ENCODE measurements at places on chromosomes 5 and 9. TPM values are rescaled to one million over a fixed set of nuclear protein-coding genes. Genes with fewer than 3 reads are reported as not detected.

DNA sequence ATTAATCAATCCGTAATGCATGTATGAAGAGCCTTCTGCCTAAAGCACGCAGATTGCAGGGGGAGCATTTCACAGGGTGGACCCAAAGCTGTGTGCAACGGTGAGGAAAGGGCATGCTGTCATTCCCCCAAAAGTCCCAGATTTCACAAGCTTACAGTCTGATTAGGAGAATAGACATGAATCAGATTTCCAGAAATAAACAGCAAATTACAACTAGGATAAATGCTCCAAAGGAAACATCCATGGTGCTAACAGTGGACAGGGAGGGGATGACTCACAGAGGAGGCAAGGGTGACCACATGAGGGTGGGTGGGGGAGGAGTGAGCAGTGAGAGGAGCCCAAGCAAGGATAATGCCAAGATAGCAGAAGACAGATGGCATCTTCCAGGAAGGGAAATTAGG lies 258.4 kb upstream of the TAS2R1 start:
- DNase-seq = no peak

GRCh38 chr5:143721925-143722324 lies 90.0 kb upstream of the HMHB1 start:
- DNase-seq = no peak

Gene FRMPD1
- polyA plus RNA-seq = 0.82 TPM

DNA sequence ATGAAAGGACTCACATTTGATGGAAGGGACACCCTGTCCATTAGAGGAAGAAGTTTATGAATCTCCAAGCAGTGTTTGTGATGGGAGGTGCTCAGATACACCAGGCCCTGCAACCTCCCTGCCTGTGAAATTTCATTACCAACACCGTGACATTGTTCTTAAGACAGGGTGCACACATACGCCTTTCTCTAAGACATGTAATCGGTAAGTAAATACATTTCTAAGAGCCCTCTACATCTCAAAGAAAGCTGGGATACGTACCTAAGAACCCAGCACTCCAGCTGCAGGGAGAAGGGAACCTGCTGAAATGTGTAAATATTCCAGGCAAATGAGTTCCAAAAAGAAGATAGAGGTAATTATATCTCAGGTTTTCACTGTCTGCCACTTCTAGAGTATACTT lies 125.0 kb upstream of the APC start:
- DNase-seq = no peak

DNA sequence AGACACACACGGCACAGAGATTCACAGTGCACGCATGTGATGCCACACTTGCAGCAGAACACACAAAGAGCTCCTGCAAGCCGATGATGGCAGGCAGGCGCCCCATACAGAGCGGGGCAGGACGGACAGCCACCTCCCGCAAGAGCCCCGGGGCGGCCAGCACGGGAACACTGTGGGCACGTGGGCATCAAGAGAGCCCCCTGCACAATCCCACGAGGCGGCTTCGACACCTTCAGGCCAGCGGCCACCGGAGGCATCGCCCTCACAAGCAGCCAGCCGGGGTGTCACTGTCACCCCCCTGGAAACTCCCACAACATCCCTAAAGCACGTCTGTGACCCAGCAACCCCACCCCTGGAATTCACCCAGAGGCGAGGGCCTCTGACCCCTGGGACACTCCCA lies 17.9 kb downstream of the TERT start:
- DNase-seq = no peak

GRCh38 chr5:40674661-40675235 lies 5.0 kb upstream of the PTGER4 start:
- no peak for DNase-seq

Gene NTRK2
- 101 TPM for polyA plus RNA-seq

- no peak for DNase-seq
Observed at GRCh38 chr9:121225240-121225639, 23.6 kb upstream of the RAB14 start.

DNA sequence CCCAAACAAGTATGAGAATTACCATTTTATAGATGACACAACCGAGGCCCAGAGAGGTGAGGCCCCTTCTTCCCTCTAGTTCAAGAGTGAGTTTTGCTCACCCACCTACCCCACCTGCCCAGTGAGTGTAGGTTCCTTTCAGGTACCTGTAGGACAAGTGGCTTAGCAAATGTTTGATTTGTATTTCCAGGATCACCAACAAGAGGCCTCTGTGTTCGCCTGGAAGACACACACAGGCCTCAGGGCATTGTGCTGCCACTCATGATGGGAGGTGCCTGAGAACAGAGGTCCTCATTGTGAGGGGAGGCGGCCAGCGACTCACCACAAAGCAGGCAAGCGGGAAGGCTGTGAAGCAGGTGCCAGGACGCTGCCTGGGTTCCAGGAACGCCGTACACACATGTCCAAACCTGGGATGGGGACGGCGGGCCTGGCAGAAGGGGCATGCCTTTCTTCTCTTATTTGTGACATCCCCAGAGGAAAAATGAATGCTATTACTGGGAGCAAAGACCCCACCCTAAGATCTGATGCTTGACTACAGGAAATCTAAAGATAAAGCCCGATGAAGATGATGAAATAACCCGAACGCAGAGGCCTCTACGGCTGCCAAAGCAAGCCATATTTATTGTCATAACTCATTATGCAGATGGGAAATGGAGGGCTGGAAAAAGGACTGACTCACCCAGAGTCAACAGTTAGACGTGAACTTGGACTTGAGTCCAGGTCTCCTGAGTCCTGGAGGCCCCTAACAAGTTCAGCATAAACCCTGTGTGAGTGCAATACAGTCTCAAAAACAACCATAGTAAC lies 60.2 kb upstream of the SLC25A51 start:
- DNase-seq = no peak

DNA sequence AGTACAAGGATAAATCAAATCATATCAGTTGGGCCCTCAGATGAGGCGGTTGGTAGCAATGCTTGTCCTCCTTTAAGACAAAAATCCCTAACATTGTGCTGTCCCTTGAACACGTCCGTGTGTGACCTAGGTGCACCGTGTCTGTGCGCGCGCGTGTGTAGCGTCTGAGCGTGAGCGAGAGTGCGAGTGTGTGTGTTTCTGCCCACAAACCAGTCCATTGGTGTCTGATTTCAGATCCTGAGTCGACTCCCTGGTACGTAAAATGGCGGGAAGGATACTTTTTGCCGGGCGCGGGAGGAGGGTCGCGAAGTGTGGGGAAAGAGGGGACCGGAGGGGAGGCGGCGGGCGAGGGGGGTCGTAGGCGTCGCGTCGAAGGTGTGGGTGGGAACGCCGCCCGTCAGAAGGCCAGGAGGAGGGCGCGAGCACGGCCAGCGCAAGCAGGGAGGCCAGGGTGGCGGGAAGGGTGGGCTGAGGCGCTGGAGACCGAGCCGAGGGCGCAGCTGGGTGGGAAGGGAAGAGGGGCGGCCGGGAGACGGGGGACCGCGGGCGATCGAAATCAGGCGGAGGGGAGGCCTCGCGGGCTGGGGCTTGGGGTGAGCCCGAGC lies 8.9 kb downstream of the OTP start:
- no peak for DNase-seq

Gene GRIA1
- 5.8 TPM for polyA plus RNA-seq

DNA sequence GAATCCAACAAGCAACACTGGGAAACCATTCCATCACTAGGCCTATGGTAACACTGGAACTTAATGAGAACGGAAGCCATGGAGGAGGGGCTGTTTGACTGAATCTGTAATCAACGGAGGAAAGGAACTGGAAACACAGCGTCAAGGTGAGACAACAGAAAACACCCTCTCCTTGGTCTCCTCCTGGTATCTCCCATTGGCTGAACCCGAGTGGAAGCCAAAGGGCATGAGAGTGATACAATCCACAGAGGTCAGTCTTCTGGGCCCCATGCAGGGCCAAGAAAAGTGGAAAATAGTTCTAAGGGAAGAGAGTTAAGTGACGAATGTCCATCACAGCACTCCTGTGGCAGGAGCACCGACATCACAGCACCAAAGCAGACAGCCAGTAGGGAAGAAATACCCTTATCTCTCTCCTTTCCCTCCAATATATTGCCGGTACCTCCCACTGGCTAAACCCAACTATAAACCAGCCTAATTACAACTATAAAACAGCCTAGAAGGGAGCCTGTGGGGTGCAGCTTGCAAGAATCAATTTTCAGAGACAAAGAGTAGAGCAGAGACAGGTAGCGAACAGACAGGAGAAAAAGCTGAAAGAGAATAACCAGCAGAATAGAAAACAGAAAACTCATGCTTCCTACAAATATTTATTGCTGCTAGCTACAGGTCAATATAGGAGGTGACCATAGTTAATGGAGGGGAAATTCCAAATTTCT lies 107.4 kb upstream of the IFNE start:
- DNase-seq = no peak

- DNase-seq = no peak
Observed at GRCh38 chr5:54537725-54538124, 20.2 kb downstream of the SNX18 start.

DNA sequence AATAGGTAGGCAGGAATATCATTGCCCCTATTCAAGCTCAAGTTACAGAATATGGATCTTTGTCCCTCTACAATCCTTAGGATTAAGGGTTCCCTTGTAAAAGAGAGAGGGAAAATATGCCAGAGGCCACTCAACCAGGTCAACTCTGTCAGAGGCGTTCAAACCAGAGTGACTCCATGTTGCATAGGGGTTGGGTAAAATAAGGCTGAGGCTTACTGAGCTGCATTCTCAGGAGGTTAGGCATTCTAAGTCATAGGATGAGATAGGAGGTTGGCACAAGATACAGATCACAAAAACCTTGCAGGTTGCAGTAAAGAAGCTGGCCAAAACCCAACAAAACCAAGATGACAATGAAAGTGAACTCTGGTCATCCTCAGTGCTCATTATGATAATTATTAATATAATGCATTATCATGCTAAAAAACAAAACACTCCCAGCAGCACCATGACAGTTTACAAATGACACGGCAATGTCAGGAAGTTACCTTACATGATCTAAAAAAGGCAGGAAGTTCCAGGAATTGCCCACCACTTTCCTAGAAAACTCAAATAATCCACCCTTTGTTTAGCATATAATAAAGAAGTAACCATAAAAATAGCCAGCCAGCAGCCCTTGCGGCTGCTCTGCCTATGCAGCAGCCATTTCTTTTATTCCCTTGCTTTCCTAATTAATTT lies 64.8 kb downstream of the ERP44 start:
- DNase-seq = no peak

- no peak for DNase-seq
Observed at GRCh38 chr5:57486027-57486602, 3.5 kb upstream of the ACTBL2 start.

DNA sequence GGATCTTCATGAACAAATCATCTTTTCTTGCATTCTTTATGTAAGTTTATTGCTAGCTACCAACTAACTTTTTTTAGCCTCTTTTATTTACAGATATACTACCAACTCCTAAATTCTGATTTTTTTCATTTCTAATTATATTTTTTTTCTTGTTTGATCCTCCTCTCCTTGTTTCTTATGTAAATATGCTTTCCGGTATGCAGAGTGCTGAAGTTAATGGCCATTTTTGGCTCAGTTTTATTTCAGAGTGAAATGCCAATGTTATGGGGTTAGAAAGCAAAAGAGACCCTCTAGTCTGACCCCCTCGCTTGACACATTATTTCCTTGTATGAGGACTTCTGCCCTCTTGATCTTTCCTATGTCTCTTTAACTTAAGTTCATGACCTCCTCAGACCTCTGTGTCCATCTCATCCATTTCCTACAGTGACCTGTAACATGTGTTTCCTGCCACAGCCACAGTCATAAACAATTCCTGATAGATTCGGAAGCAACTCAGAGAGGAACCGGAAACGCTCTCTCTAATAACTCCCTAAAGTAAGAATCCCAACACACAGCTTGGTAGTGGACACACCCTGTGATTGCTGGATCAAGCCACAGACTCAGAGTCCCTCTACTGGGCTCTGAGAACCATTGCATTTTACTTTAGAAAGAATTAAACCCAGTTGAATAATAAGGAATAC lies 42.9 kb upstream of the AFAP1L1 start:
- DNase-seq = peak; percentile 18

DNA sequence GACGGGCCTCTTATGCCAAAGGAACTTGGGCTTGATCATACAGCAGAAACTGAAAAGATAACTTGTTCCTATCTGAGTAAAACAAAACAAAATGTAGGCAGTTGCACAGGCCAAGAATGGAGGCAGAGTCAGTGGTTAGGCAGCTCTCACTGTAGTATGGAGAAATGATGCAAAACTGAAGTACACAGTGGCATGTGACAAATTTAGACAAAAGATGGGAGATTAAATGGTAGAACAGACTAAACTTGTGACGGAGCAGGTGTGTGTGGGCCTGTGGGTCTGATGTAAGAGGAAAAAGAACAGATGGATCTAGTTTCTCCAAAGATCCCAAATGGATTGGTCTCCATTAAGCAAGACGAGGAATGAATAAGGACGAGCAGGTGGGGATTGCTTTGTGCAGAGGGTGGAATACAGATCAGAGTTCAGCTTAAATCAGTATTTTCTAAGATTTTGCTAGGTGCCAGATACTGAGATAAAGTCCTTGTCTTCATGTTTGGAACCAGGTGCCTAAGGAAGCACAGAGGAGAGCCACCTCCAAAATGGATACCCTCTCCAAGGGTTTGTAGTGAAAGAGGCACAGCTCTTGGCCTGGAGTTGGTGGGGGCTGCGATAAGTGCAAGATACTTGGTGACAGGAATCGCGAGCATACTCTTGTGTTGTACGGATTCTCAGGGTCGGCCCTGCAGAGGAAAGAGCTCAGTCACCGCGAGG lies 722 bp upstream of the DCP2 start:
- DNase-seq = no peak

DNA sequence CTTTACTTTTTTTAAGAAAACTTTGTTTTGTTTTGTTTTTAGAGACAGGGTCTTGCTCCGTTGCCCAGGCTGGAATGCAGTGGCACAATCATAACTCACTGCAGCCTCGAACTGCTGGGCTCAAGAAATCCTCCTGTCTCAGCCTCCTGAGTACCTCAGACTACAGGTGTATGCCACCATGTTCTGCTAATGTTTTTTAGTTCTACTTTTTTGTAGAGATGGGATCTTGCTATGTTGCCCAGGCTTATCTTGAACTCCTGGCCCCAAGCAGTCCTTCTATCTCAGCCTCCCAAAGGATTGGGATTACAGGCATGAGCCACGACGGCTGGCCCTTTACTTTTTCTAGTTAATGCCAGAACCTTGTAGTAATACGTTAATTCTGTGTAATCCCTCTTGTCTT lies 36.0 kb downstream of the IPO11 start:
- no peak for DNase-seq

Gene HMMR
- polyA plus RNA-seq = 20.8 TPM

- no peak for DNase-seq
Observed at GRCh38 chr5:154038261-154038706, 426 bp downstream of the FAM114A2 start.

GRCh38 chr5:134552301-134552700 lies 26.8 kb downstream of the JADE2 start:
- no peak for DNase-seq

Measured in left renal cortex interstitium (tissue), 4 donors.